ENCODE measurements at places on chromosomes 12 and 14. TPM values are rescaled to one million over a fixed set of nuclear protein-coding genes. Genes with fewer than 3 reads are reported as not detected.

DNA sequence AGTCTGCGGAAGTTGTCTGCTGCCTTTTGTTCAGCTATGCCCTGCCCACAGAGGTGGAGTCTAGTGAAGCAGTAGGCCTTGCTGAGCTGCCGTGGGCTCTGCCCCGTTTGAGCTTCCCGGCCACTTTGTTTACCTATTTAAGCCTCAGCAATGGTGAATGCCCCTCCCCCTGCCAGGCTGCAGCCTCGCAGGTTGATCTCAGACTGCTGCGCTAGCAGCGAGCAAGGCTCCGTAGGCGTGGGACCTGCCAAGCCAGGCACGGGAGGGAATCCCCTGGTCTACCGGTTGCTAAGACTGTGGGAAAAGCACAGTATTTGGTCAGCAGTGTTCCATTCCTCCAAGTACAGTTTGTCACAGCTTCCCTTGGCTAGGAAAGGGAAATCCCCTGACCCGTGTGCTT is 143.6 kb downstream of the DYRK2 start:
- peak; percentile 17 for DNase-seq
- H3K36me3 ChIP-seq: no peaks in the 10 kb centered on the region
- no peaks in the 10 kb centered on the region for H3K27me3 ChIP-seq
- H3K27ac ChIP-seq: no peak overlapping the region
- H3K4me1 ChIP-seq: no peaks in the 10 kb centered on the region

DNA sequence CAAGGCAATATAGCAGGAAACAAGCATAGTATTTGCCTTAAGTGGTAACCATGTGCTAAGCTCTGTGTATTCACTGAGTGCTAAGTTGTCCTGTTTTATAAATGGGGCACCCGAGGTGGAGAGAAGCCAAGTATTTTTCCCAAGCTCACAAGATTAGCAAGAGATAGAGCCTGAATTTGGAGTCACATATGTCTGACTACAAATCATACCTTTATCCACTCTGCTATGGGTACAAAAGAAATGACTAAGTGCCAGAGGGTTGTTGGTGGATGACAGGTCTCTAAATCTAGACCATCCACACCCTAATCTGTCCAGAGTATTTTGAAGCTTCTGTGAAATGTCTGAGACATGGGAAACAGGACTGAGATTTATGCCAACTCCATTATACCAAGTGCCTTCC is 182.1 kb upstream of the SEL1L start:
- no peaks in the 10 kb centered on the region for H3K4me1 ChIP-seq
- H3K27ac ChIP-seq: no peak overlapping the region

DNA sequence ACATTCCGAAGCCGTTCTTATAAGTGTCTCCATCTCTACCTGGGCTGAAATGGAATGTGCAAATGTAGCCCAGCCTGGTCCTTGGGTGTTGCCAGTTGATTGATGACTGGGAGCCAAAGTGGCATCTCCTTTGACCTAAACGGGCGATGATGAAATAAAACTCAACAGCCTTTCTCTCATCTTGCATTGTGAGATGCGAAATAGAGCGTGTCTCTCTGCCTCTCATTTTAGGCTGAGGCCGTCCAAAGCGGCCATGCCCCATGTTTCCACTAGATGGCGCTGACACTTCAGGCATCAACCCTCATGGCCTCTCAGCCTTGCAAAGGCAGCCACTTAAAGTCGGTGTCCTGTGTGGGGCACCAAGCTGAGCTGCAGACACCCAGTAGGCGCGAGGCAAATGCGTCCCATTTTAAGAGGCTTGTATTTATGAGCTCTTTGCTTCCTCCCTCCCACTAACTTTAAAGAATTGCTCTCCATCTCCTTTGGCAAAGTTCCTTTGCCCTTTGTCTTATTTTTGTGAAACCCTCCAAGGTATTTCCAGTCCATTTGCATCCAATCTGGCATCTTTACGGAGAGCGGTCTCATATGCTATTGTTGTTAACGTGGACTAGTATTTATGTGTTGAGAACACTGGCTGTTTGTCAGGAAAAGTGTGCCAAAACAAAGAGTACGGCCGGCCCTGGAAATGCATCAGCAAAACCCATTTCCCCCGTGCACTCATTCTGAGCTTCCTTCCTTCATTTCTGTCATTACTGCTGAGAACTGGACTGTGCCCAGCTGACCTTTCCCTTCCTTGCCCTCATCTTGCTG is 25.0 kb downstream of the GPRC5A start:
- no peak overlapping the region for H3K27ac ChIP-seq
- DNase-seq: peak; percentile 84
- H3K4me1 ChIP-seq: peaks cover 9% of the 10 kb centered on the region
- no peaks in the 10 kb centered on the region for H3K36me3 ChIP-seq
- H3K27me3 ChIP-seq: no peaks in the 10 kb centered on the region

Gene LBHD2
- not detected for total RNA-seq
